Chondrocyte (in vitro differentiated cells): ENCODE measurements at places on chromosomes 13 and 19. TPM values are rescaled to one million over a fixed set of nuclear protein-coding genes. Genes with fewer than 3 reads are reported as not detected.

Gene AXL
- 151 to 218 TPM (median 214 TPM) in 3 replicates for total RNA-seq

Gene TBXA2R
- total RNA-seq: 5.4 to 5.8 TPM in 2 of 3 replicates, not detected in the other

Gene F7
- 0.34 to 0.85 TPM (median 0.60 TPM) in 3 replicates for total RNA-seq

Gene FCGBP
- total RNA-seq: 0.31 to 1.6 TPM (median 0.42 TPM) in 3 replicates

- DNase-seq: no peak
Observed at GRCh38 chr13:34155931-34156607, 338.1 kb downstream of the RFC3 start.

- DNase-seq: no peak
Observed at GRCh38 chr13:50910485-50910805, 854 bp downstream of the RNASEH2B start.

- DNase-seq: no peak
Observed at GRCh38 chr13:77724092-77724491, 26.6 kb downstream of the SLAIN1 start.

- DNase-seq: no peak
Observed at GRCh38 chr13:84400706-84401105, 518.4 kb upstream of the SLITRK1 start.

GRCh38 chr13:71865874-71866334, 1.1 kb downstream of the DACH1 start:
- no peak for DNase-seq

DNA sequence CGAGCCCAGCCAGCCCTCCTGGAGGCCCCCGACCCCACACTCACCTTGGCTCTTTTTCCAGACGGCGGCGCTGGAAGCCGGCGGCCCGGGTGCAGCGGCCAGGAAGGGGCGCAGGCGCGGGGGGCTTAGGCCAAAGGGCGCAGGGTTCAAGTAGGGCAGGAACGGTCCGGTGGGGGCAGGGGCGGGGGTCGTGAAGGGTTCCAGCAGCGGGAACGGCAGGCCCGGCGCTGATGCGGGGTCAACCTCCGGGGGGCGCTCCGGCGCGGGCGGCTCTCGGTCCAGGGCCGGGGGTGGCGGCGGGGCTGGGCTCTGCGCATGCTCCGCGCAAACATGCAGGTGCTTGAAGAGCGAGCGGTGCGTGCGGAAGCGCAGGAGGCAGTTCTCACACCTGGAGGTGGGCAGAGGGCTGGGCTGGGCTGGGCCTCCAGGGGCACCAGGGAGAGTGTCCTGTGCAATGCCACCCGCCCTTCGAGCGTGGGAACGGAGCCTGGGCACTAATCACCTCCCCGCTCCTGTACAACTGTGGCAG, 2.3 kb downstream of the ZNF414 start:
- no peak for DNase-seq

DNA sequence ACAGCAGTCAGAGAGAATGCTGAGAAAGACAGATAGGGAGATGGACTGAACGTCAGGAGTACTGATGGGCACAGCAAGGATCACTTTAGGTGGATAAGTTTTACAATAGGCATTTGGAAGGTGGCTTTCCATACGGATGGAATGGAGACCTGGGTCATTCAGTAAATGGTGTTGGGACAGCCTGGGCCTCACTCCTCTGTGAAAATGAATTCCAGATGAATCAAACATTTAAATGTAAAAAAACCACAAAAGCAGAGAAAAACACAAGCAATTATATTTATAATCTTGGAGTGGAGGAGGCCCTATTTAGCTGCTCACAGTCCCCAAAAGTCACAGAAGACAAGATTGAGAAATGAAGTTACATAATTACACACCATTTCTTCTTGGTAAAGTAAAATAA, 4.7 kb downstream of the IL17D start:
- no peak for DNase-seq
